ENCODE measurements at places on chromosomes 13 and 19.

DNA sequence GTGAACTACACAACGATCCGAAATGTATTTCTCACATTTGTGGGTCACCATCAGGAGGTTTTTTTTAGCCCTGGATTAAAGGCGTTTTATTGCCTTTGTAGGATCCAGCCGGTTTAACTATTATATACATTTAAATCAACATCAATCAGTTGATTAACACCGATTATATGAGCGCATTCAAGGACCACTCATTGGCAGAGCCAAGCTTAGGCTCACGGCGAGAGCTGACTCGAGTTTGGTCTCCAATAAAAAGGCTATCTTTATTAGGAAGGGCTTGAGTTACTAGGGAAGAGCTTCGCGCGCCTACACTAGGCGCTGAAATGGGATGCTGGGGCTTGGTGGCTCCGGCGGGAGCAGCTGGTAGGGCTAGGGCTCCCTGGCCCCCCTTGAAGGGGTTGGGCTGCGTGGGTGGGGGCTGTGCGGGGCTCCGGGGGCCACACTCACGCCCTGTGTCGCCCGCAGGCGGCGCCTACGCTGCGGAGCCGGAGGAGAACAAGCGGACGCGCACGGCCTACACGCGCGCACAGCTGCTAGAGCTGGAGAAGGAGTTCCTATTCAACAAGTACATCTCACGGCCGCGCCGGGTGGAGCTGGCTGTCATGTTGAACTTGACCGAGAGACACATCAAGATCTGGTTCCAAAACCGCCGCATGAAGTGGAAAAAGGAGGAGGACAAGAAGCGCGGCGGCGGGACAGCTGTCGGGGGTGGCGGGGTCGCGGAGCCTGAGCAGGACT lies 4.2 kb downstream of the PDX1 start:
- peaks cover 47% of the 10 kb centered on the region for H3K27me3 ChIP-seq
- no peaks in the 10 kb centered on the region for H3K4me1 ChIP-seq
- peak overlapping the region; percentile 90 for H3K4me3 ChIP-seq
- DNase-seq: peak; percentile 66

DNA sequence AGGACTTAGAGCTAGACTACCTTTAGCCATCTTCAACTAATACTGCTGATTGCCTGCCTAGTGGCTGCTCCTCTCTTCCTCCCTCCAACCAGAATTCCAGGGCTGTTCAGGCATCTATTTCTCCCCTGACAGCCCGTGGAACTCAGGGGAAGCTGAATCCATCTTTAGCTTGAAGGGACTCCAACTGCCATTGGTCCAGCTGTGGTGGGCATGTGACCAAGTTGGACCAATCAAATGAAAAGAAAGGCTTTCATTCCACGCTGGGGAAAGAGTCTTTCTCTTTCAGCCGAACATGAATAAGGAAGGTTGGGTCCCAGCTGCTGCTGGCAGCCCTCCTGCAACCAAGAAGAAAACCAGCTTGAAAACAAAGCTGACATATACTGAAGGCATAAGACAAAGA lies 168.5 kb upstream of the OBI1 start:
- H3K27me3 ChIP-seq: no peaks in the 10 kb centered on the region
- H3K36me3 ChIP-seq: no peaks in the 10 kb centered on the region
- no peaks in the 10 kb centered on the region for H3K4me1 ChIP-seq
- H3K27ac ChIP-seq: no peak overlapping the region
- DNase-seq: no peak

DNA sequence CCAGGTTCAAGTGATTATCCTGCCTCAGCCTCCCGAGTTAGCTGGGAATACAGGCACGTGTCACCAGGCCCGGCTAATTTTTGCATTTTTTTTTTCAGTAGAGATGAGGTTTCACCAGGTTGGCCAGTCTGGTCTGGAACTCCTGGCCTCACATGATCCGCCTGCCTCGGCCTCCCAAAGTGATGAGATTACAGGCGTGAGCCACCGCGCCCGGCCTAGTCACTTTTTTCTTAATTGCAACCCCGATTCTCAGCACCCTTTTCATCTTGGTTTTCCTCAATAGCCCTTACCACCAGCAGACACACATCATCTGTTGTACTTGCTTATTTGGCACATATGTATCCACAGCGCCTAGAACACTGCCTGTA lies 550 bp upstream of the GPI start:
- H3K4me3 ChIP-seq: no peak overlapping the region
- peaks cover 9% of the 10 kb centered on the region for H3K4me1 ChIP-seq
- peaks cover 8% of the 10 kb centered on the region for H3K36me3 ChIP-seq

DNA sequence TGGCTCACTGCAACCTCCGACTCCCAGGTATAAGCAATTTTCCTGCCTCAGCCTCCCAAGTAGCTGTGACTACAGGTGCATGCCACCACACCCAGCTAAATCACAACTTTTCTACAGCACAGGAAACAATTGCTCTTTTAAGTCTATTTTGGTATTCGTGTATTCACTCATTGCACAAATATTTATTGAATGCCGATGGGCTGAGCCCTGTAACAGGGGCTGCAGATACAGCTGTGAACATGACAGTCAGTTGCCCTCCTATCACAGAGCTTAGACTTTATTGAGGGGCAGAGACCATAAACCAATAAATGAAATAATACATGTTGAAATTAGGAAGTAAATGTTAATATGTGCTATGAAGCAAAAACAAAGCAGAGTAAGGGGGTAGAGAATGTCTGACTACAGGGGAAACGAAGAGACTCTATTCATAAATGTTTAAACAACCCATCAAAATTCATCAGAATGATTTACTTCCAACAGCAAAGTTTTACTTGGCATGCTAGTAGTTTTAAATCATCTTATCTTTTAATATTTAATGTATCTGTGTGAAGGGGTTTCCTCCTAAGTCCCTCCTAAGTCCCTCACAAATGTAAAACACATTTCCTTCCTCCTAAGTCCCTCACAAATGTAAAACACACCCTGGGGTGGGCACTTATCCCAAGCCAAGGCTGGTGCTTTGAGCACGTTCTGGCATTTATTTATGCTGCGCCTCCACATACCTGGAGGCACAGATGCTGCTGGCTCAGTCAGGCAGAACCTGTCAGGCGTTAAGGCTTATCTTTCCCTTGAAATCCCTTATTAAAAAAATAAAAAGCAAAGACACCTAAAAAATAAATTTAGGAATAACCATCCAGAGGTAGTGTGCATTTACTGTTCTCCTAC lies 140.8 kb downstream of the MIPEP start:
- H3K4me1 ChIP-seq: peaks cover under 1% of the 10 kb centered on the region
- no peaks in the 10 kb centered on the region for H3K36me3 ChIP-seq
- H3K4me3 ChIP-seq: no peak overlapping the region
- no peak for DNase-seq
- no peaks in the 10 kb centered on the region for H3K27me3 ChIP-seq

GRCh38 chr19:33777351-33777750 lies 19.3 kb upstream of the KCTD15 start:
- DNase-seq: no peak
- H3K36me3 ChIP-seq: no peaks in the 10 kb centered on the region
- no peak overlapping the region for H3K4me3 ChIP-seq
- H3K27ac ChIP-seq: no peak overlapping the region
- H3K4me1 ChIP-seq: no peaks in the 10 kb centered on the region

- H3K4me1 ChIP-seq: no peaks in the 10 kb centered on the region
- no peaks in the 10 kb centered on the region for H3K36me3 ChIP-seq
- no peaks in the 10 kb centered on the region for H3K27me3 ChIP-seq
These were observed 246.2 kb downstream of the FOXO1 start for GRCh38 chr13:40420160-40420740.

DNA sequence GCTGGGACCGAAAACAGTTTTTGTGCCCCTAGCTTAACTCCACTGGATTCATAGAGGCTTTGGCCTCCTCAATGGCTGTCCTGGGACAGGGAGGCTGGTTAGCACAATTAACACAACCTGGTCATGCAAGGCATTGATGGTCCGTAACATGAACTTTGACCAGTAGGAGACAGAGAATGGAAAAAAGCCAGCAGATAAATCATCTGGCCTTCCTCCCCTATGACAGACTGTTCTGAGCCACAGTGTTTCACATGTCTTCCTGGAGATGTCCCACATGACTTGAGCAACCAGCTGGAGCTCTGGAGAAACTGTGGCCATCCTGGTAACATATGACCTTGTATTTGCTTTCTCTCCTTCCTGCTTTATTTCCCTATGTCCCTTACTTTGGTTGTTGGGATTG lies 244.2 kb downstream of the UQCRFS1 start:
- H3K4me1 ChIP-seq: no peaks in the 10 kb centered on the region
- no peak for DNase-seq
- H3K27ac ChIP-seq: no peak overlapping the region
- H3K36me3 ChIP-seq: no peaks in the 10 kb centered on the region
- no peaks in the 10 kb centered on the region for H3K27me3 ChIP-seq

GRCh38 chr19:33740811-33741396 lies 55.8 kb upstream of the KCTD15 start:
- no peaks in the 10 kb centered on the region for H3K4me1 ChIP-seq
- H3K36me3 ChIP-seq: no peaks in the 10 kb centered on the region
- no peaks in the 10 kb centered on the region for H3K27me3 ChIP-seq
- no peak overlapping the region for H3K4me3 ChIP-seq
- DNase-seq: peak; percentile 25

DNA sequence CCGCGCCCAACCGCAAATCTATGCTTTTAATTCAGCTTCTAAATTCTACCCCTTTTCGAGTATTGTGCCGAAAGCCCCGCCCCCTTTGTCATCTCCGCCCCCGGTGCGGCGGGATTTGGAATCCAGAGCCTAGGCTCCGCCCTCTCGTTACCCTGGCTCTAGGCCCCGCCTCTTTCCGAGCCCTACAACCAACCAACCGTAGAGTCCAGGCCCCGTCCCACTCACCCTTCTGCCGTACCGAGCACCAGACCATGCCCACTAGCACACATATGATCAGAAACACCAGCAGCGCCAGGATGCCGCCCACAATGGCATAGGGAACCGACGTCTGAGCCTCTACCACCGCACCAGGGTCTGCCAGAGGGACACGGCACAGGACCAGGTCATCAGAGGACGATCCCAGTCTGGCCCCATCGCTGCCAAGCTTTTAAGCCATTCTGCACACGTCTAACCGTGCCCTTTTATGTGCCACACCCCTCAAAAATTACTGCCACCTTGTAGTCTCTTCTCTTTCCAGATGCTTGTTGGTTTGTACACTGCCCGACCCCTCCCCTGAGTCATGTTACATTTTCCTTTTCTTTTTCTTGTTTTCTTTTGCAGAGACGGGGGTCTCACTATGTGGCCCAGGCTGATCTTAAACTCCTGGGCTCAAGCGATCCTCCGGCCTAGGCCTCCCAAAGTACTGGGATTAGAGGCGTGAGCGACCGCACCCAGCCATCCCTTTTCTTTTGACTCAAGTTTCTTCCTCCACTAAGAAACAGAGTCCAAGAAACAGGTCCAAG lies 4.7 kb upstream of the ZNF428 start:
- no peak overlapping the region for H3K4me3 ChIP-seq
- H3K36me3 ChIP-seq: no peaks in the 10 kb centered on the region
- DNase-seq: no peak
- no peaks in the 10 kb centered on the region for H3K27me3 ChIP-seq
- H3K27ac ChIP-seq: no peak overlapping the region

DNA sequence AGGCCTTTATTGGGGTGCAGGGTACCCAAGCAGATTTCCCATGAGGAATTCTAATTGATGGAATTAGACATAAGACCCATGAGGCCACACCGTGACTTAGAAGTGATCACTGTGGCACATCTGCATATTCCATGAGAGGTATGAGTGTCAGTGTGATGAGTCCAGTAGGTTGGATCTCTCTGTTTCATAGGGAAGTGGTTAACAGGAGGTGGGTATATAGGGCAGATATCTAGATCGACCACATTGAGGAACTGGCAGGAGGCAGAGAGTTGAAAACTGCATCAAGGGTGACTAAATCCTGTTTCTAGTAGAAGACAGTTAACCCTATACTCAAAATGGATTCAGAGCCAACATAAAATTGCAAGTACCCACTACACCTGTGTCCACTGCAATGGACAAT lies 68.6 kb upstream of the MIR17HG start:
- DNase-seq: no peak
- no peak overlapping the region for H3K4me3 ChIP-seq
- H3K27ac ChIP-seq: no peak overlapping the region
- no peaks in the 10 kb centered on the region for H3K4me1 ChIP-seq

- no peak overlapping the region for H3K27ac ChIP-seq
- H3K36me3 ChIP-seq: no peaks in the 10 kb centered on the region
- no peak overlapping the region for H3K4me3 ChIP-seq
- no peaks in the 10 kb centered on the region for H3K4me1 ChIP-seq
These were observed 79.4 kb downstream of the SPACA7 start for GRCh38 chr13:112455476-112456059.

GRCh38 chr13:99382428-99383133 lies 75.4 kb upstream of the GPR183 start:
- no peaks in the 10 kb centered on the region for H3K27me3 ChIP-seq
- H3K36me3 ChIP-seq: peaks cover 59% of the 10 kb centered on the region
- DNase-seq: peak; percentile 69
- H3K4me1 ChIP-seq: peaks cover 6% of the 10 kb centered on the region
- H3K27ac ChIP-seq: no peak overlapping the region

GRCh38 chr19:588093-588740 lies 1.5 kb upstream of the HCN2 start:
- H3K4me1 ChIP-seq: peaks cover 5% of the 10 kb centered on the region
- peak; percentile 68 for DNase-seq
- H3K36me3 ChIP-seq: no peaks in the 10 kb centered on the region
- no peak overlapping the region for H3K27ac ChIP-seq
- peaks cover 4% of the 10 kb centered on the region for H3K27me3 ChIP-seq
- no peak overlapping the region for H3K4me3 ChIP-seq

DNA sequence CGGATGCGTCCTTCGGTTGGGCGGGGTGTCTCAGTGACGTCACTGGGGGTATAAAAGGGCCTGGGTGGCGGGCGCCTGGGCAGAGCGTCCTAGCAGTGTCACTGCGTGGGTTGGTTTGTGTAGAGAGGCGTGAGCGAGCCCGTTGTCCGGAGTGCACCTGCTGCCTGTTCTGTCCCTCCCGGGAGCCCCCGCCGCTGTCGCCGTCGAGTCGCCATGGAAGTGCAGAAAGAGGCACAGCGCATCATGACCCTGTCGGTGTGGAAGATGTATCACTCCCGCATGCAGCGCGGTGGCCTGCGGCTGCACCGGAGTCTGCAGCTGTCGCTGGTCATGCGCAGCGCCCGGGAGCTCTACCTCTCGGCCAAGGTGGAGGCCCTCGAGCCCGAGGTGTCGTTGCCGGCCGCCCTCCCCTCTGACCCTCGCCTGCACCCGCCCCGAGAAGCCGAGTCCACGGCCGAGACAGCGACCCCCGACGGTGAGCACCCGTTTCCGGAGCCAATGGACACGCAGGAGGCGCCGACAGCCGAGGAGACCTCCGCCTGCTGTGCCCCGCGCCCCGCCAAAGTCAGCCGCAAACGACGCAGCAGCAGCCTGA lies 2.9 kb downstream of the IER2 start:
- H3K27me3 ChIP-seq: no peaks in the 10 kb centered on the region
- peak overlapping the region; percentile 98 for H3K27ac ChIP-seq
- H3K36me3 ChIP-seq: no peaks in the 10 kb centered on the region
- peak overlapping the region; percentile 99 for H3K4me3 ChIP-seq
- peak; percentile 96 for DNase-seq
- H3K4me1 ChIP-seq: peaks cover 17% of the 10 kb centered on the region

DNA sequence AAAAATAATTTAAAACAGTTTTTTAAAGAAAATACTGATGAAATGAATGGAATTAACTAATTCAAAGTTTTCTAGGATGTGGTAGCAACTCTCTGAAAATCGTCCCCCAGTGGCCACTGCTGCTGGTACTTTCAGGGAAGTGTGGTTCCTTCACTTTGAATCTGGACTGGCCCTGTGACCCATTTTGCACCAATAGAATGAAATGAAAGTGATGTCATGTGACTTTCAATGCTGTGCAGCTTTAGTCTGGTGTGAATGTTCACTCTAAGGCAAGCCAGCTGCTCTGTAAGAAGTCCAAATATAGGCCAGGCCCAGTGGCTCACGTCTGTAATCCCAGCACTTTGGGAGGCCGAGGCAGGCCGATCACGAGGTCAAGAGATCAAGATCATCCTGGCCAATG lies 26.4 kb upstream of the HNRNPA1L2 start:
- no peaks in the 10 kb centered on the region for H3K36me3 ChIP-seq
- no peak overlapping the region for H3K4me3 ChIP-seq
- H3K4me1 ChIP-seq: no peaks in the 10 kb centered on the region
- no peak overlapping the region for H3K27ac ChIP-seq

All from small intestine (tissue), 16 donors.